ENCODE measurements at places on chromosomes 6 and 20.

GRCh38 chr6:101195588-101195987, 197.9 kb upstream of the GRIK2 start:
- DNase-seq: no peak

DNA sequence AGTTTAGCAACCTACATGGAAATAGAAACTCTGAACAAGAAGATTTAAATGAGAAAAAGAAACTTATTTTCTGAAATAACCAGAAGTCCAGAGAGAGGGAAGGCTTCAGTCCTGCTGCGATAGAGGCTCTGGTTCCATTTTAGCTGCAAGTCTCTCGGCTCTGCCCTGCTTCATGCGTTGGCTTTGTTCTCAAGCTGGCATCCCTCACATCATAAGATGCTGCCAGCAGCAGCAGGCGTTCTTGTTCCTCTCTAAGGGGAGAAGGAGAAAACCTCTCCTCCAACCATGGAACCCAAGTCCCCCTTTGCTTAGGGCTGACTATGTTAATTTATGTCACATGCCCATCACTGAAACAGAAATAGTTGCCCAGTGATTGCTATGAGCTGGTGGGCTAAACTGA, 46.4 kb upstream of the PMEPA1 start:
- DNase-seq: no peak

- DNase-seq: no peak
These were observed 287.6 kb downstream of the ESR1 start for GRCh38 chr6:152094992-152095592.

DNA sequence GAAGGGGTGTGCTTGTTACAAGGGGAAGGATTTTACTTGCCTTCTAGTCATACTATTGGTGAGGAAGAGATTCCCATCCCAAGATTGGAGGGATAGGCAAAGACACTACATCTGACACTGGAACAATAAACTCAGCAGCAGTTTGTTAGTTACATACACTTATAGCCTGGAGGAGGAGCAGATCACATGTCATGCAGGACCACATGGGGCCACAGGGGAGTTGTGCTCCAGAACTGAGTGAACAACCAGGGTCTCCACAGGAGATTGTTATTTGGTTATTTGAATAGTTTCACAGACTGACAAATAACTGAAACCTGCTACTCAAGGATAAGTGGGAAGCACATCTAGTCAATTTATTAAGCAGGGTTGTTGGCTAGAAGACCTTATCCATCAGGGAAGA, 559.4 kb upstream of the MANEA start:
- no peak for DNase-seq

GRCh38 chr20:59491884-59492283, 112.5 kb upstream of the PHACTR3 start:
- DNase-seq: no peak

GRCh38 chr20:60693496-60694133, 558.4 kb upstream of the CDH4 start:
- DNase-seq: no peak

DNA sequence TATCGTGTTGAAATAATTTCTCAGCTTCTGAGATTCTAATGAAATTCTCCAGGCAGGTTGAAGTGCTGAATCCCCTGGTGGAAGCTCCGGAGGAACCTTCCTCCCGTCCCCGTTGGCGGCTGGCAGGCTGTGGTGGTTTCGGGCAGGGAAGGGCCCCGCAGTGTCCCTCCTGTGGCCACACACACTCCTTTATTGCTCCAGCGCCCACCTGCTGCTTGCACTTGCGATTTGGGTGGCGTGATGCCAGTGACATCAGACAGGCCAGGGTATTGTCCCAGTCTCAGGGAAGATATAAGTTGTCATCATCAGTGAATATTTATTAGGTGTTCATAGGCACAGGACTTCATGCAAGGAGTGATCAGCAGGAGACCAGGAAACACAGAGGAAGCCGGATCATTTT, 530.4 kb downstream of the QKI start:
- DNase-seq: no peak

DNA sequence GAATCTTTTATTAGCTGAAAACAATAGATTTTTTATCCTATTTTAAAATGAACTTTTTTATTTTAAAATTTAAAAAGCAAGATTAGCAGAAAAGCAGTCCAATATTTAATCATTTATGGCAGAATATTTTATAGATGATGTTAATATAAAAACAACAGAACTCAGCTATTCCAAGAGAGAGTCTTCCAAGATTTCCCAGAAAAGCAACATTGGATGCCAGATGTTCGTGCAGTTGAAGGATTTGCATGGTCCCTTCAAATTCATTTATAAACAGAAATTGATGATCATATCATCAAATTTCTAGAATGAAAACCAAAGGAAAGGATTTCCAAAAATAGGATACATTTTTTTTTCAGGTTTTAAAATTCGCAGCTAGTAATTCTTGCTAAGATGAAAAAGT, 25.4 kb upstream of the CNKSR3 start:
- no peak for DNase-seq

- no peak for DNase-seq
These were observed 823.2 kb downstream of the DHX35 start for GRCh38 chr20:39785252-39785917.

DNA sequence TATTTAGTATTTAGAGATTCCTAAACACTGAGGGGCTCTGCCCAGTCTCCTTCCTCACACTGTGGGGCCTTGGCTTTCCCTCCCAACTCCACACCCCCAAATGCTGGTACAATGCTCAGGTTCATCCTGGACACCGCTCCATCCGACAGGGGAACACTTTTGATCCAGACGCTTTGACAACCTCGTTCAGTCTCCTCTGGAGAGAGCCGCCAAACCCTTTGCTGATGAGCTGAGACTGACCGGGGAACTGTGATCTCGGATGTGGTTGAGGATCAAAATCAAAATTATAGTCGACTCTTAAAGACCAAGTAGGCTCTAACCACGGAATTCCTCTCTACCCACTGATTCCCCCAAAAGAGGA, 38.8 kb upstream of the HLA-E start:
- DNase-seq: no peak
